ENCODE measurements at places on chromosomes 6 and 20.

DNA sequence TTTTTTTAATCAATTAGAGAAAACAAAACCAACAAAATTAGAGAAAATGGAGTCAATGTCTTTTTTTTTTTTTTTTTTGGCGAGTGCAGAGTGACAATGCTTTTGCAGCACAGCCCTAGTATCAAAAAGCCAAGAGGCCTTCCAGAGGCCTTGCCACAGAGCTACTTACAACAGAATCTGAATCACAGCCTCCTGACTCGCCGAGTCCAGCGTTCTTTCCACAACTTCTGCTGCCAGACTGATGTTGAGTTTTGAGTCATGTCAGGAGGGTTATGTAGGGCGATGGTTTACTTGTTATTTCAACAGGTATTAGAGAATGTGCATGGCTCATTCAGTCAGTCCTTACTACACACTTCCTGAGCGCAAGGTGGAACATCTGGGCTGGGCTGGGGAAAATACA lies 88.6 kb downstream of the FNDC1 start:
- DNase-seq, result no peak

DNA sequence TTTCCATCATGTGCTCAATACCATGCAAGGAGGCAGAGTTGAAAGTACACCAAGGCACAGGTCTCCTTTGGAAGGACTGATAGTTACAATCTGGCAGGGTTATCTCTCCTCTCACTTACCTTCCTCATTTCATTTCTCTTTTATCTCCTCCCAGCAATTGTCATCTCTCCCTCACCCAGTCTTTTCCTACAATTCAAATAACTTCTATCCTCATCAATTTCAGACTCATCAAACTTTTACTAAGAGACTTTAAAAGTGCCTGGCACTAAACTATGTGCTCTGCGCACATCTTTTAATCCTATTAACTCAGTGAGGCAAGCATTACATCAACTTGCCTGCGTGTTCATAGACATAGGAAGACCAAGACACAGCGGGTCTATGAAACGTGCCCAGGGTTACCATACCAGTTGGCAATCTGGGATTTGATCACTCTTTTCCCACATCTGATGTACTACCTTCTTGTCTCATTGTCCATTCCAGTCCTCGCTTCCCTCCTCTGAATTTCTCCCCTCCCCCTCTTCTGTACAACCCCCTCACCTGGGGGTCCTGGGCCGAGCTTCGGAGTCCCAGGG lies 1.2 kb downstream of the VARS1 start:
- no peak for DNase-seq

- DNase-seq, result peak; percentile 51
These were observed 1.2 kb downstream of the TPD52L1 start for GRCh38 chr6:125154761-125155135.

GRCh38 chr20:266596-267562 lies 9.4 kb downstream of the DEFB132 start:
- DNase-seq, result peak; percentile 96

DNA sequence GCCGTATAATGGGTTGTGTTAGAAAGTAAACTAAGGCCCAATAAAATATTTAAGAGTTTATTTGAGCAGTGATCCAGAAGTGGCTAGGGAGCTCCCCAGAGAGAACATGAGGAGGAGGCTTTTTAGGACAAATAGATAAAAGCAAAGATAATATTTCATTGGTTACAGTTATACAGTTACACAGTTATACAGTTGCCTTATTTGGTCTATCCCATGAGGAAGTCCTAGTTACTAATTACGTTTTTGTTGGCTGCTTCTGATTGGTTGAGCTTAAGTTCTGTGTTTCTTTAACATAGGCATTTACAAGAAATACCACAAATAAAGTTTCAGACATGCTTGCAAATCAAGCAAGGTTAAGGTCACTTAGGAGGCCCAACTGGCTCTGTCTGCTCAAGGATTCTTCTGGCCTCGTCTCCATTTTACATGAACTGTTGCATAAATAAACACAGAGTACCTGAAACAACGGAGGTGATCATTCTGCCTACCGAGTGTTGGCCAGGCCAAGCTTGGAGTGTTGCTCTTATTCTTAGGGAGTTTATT lies 7.0 kb downstream of the UBD start:
- DNase-seq, result peak; percentile 26
